ENCODE measurements at places on chromosomes 1 and 21.
A peak's percentile ranks its signal among the peaks of the same experiment; 100 is the strongest.

DNA sequence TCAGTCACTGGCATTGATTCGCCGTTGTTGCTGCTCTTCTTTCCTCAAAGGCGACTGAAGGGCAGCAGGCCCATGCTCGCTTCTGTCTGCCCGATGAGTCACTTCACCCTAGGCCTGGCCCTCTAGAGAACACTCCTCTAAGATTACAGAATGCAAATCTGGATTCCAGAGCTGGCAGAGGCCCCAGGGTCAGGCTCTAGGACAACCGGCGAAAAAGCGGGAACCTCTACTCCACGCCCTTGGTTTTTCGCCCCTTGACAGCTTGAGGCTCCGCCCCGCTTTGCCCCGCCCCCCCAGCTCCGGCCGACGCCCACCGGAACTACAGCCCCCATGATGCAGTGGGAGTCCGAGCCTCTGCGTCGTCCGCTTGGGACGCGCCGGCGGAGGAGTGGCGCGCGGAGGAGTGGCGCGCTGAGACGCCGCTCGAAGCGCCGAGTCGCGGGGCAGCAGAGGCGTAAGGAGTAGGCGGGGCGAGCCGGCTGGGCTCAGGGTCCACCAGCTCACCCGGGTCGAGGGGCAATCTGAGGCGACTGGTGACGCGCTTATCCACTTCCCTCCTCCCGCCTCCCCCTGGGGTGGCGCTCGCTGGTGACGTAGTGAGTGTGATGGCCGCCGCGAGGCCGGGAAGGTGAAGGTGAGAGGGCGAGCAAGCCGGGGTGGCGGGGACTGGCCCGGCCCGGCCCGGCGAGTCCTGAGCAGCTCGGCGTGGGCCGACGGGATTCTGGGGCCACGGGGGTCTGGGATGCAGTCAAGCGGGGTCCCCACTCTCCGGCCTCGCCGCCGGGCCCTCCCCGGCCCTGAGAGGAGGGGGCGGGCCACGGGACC lies at the start of gene MFN2:
TSS of gene MFN2 (plus strand) at position 594 of the 825 bp plus-strand sequence. CDS start 8,725 bp downstream, outside the sequence.
- DNase-seq, result peak; percentile 93

DNA sequence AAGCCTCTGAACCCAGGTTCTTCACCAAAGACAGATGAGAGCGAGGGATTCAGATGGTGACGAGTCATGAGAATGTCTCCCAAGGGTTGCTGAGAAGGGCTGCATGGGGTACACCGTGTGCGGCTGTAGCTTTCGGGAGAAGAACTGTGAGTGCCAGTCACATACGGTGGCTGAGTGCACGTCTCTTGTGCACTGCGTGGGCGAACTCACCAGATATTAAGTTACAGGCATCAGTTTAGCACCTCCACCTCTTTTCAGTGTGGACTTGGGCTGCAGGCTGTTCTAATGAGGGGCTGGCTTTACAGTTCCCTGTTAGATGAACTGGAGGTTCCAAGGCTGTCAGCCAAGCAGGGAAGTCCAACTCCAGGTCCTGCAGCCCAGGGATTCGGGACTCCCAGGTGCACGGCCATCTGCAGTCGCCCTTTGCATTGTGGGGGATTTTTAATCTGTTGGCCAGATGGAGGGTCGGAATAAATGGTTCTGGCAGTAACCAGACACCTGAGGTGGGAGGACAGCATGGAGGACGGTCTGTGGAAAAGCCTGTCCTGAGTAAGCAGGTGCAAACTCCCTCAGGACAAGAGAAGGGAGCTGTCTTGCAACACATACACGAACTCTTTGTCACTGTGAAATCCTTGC lies 26.5 kb upstream of the AVPR1B start:
- no peak for DNase-seq

DNA sequence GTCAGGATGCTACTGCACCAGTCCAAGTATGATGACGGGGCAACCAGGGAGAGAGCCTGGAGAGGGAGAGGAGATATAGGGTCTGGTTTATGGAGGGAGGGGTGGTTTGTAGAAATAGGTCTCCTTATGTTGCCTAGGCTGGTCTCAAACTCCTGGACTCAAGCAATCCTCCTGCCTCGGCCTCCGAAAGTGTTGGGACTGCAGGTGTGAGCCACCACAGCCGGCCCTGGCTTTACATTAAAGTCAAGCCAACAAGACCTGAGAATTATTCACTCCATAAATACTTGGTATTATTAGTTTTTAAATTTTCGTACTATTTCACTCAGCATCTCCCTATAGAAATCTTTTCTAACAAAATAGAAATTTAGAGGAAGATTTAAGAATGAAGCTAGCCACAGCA lies 86.8 kb downstream of the MATN1 start:
- no peak for DNase-seq

DNA sequence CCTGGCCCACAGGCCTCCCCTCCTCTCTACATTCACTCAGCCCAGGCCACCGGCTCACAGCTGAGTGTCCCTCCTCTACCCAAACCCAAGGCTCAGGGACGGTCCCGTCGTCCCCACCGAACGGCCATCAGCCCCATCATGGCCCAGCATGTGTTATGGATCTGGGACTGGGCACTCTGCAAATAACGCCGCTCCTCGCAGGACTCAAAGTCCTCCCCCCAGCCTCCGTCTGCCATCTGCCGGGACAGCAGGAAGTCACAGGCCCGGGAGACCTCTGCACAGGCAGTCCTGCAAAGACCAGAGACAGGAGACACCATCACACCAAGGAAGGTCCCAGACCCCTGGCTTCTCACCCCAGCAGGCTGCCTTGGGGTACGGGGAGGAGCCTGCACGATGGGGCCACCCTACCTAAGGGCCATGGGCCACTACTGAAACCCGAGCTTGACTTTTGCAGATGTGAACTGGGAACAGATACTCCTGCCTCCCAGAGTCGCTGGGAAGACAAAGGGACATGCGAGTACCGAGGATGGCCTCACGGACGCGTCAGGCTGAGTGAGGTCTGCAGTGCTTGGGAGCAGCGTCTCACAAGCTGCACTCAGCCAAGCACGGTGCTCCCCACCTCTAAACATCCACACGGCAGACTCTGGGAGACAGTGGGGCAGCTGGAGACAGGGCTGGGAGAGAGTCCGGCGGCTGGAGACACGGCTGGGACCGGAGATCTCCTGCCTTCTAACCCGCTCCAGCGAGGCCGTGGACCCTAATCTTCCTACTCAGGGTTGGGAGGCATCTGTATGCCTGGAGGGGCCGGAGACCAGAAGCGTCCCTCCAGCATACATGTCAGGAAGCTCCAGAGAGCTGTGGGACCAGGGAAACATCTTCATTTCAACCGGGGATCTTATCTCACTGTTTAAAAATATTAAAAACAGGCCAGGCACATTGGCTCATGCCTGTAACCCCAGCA lies 10.4 kb upstream of the SPATC1L start:
- no peak for DNase-seq

- peak; percentile 21 for DNase-seq
Observed at GRCh38 chr1:11967028-11967547, 13.2 kb upstream of the MFN2 start.

DNA sequence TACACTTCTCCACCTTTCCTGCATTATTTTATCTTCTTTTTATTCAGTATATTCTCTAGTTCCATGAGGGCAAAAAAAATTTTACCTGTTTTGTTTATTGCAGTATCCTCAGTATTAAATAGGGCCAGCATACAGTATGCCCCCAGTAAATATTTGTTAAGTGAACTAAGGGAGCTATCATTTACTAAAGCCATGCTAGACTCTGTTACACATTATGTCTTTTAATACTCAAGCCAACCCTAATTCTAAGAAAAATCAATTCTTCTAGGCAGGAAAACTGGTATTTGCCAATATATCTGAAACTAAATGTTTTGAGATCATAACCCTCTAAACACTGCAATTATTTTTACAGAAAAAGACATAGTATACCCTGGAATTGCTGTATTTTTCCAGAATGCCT lies 18.3 kb downstream of the TMEM50A start:
- DNase-seq, result no peak

DNA sequence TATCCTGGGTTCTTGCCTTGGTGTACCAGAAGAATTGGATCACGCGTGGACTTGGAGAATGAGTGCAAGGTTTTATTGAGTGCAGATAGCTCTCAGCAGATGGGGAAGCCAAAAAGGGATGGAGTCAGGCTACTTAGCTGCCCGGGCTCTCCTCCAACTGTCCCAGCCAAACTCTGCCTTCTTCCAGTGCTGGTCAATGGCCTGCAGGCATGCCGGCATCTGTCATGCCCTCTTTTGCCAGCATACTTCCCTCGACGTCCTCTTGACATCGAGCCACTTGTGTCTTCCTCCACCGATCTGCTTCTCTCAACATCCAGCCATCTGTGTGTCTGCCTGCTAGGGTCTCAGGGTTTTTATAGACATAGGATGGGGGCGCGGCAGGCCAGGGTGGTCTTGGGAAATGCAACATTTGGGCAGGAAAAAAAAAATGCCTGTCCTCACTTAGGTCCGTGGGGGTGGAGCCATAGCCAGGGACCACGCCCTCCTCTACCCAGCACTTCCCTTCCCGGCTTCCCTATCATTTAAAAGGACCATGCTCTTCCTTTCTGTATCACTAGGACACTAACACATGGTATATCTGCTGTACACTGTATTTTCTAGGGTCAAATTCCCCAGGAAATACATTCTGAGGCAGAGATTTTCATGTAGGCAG lies 47.0 kb upstream of the BCAR3 start:
- DNase-seq, result no peak

GRCh38 chr1:229943988-229944743 lies 122.9 kb upstream of the GALNT2 start:
- no peak for DNase-seq

DNA sequence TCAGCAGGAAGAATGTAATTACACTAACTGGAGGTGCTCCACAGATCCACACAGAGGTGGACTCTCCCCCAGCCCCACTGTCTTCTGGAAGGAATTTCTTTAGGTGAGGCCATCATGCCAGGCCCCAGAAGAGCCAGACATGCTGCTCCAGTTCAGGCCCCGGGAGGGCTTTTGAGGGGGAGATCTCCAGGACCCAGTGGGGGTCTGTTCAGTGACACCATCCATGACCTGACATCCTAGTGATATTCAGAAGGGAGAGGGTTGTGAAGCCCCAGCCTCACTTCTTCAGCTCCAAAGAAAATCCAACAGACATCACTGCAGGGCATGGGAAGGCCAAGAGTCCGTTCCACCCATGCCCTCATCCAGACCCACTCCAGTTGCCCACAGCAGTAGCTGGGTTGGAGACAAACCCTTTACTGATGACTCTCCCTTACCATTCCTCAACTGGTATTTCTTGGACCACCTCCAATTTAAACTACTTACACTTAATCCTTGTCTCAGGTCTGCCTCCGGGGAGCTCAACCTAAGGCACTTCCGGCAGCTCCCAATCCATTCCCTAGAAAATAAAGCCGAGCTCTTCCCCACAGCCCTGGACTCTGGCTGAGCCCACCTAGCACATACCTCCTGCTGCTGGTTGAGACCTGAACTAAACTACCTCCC lies 39.2 kb downstream of the CSMD2 start:
- no peak for DNase-seq

DNA sequence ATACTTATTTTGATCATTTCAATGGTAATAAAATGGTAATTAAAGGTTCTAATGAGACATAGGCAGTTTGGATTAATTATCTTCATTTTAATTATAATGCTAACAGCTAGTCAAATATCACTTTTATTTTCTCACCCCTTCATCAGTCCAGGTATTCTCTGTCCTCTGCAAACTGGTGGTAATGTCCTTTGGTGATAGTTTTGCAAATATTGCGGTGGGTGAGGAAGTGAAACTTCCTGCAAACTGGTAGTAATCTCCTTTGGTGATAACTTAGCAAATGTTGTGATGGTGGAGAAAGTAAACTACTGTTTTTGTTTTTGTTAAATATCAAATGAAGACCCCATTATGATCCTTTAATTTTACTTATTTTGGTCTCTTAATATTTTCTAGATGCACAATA lies 209.0 kb downstream of the AMY1C start:
- DNase-seq, result no peak

- DNase-seq, result no peak
Observed at GRCh38 chr21:42913476-42913875, 12.0 kb downstream of the ERVH48-1 start.

GRCh38 chr1:19452221-19452663 lies 33.1 kb downstream of the CAPZB start:
- no peak for DNase-seq

DNA sequence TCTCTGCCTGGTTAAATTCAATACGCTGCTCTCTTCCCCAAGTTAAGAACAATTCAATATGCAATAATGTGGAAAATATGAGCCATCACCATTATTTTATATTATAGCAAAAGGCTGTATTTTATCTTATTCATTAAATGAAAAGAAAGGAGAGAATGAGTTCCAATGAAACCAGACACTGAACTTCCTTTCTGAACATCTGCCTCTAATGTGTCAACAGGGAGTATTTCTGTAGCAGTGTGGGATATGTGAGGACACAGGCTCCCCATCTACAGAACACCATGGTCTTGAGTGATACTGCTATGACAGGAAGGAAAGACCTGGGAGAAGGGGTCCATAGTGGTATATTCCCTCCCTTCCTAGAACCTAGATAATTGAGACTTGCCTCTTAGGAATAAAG lies 46.3 kb downstream of the CASQ2 start:
- DNase-seq, result no peak

GRCh38 chr1:175129182-175129581 lies 61.5 kb downstream of the TNN start:
- no peak for DNase-seq

DNA sequence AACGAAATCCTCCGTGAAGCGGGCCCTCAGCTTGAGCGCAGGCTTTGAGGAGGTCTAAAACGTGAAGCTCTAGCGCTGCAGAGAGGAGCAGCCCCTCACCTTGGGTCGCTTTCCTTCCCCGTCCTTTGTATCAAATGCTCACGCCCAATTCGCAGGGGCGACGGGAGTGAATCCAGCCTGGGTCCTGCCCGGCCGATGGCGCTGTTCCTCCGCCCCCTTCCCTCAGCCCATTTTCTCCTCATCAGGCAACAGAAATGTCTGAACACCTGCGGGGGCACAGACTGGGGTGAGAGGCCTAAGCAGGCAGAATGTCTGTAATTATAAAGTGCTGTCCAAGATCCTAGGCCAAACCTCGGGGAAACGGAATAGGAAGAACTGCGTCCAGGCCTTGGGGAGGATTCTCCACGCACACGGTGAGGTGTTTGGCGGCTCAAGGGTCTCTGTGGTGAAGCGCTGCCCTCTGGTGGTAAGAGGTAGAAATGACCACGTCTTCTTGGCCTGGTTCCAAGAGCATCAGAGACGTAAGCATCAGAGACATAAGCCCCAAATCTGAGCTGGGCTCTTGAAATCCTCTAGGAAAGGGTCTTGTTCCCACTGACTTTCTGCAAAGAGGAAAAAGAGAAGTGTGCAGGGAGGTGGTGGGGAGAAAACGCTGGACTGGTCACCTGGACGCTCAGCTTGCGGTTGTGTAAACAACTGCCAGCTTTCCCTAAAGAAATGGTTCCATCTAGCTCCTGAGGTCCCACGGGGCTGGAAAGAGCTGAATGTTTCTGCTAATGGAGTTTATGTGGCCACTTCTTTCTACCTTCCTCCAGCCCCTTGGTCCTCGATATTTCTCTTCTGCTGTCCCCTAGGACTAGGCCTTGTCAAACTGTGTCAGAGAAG lies 92.1 kb upstream of the CD53 start:
- DNase-seq, result peak; percentile 86

Measured in CD4-positive, alpha-beta T cell treated with Interleukin-17A for 1 hour (primary cell).